Esophagus squamous epithelium (tissue), 5 donors: ENCODE measurements at places on chromosomes 7 and 10.

- DNase-seq = no peak
Measured at GRCh38 chr7:20651960-20652544, 36.6 kb downstream of the ABCB5 start.

DNA sequence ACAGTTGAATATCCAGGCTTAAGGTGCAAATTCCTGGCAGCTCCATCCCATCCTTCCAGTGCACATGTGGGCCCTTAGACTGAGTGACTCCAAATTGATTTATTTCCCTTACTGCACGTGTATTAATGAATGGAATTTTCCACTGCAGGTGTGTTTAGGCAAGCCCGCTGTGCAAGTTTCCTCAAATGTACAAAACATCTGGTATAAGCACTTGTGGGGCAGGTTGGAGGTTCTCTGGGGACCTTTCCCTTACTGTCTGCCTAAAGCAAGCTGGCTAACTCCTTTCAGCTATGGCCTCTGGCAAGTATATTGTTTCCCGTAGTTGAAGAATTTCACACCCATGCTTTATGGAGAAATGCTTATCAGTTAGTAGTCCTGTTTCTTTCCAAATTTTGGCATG lies 25.3 kb upstream of the GIMAP6 start:
- DNase-seq = no peak

GRCh38 chr10:24481241-24481640 lies 242.4 kb downstream of the ARHGAP21 start:
- DNase-seq = no peak

DNA sequence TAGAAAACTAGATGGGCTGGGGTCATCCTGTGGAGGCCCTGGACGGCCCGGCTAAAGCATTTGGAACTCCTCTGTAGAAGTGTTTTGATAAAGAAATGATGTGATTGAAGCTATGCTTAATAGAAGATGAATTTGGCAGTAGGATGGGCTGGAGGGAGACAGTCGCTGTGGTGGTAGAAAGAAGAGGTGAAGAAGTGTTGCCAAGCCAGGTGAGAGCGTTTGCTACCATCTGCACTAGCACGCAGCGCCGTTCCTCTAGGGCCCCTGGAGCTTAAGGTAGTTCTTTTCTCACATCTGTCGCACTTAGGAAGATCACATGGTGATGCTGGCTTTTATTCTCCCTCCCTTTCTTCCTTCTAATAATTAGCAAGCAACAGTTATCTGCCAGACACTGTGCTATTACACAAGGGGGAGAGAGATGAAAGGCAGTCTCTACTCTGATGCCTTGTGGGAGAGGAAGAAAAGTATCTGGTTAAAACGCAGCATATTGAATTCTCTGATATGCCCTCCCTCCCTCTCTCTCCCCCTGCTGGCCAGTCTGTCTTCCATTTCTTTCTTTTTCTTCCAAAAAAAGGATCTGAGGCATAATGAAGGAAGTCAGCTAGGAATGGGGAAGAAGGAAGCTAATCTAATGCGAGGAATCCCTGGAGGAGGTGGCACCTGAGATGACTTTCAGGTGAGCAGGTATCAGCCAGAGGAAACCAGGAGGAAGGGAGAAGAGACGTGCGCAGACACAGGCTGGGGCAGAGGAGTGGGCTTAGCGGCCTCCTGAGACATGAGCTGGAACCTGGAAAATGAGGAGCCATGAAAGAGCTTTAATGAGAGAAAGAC lies 162.3 kb upstream of the KLF14 start:
- DNase-seq = no peak

DNA sequence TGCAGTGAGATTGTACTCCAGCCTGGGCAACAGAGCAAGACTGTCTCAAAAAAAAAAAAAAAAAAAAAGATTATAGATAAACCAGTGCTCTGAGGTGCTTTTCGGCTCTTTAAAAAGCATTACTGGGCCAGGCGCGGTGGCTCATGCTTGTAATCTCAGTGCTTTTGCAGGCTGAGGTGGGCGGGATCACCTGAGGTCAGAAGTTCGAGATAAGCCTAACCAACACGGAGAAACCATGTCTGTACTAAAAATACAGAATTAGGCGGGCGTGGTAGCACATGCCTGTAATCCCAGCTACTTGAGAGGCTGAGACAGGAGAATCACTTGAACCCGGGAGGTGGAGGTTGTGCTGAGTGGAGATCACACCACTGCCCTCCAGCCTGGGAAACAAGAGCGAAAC lies 6.6 kb upstream of the HNRNPF start:
- no peak for DNase-seq

GRCh38 chr10:84205049-84205852 lies 10.9 kb downstream of the CDHR1 start:
- DNase-seq = no peak

- DNase-seq = no peak
Measured at GRCh38 chr7:71627651-71628050, 495.7 kb downstream of the GALNT17 start.

- no peak for DNase-seq
Measured at GRCh38 chr10:122557516-122557915, 3.0 kb upstream of the DMBT1 start.

- DNase-seq = no peak
Measured at GRCh38 chr7:116525913-116526861, 1.4 kb downstream of the CAV1 start.

- no peak for DNase-seq
Measured at GRCh38 chr10:34420795-34421194, 394.3 kb downstream of the PARD3 start.

- no peak for DNase-seq
Measured at GRCh38 chr10:46560381-46560780, 3.9 kb upstream of the GPRIN2 start.

GRCh38 chr10:117817116-117817515 lies 229.6 kb downstream of the RAB11FIP2 start:
- no peak for DNase-seq

- DNase-seq = no peak
Measured at GRCh38 chr10:112689327-112690072, 242.5 kb downstream of the VTI1A start.

GRCh38 chr7:138499340-138499739 lies 39.3 kb downstream of the TRIM24 start:
- DNase-seq = no peak

DNA sequence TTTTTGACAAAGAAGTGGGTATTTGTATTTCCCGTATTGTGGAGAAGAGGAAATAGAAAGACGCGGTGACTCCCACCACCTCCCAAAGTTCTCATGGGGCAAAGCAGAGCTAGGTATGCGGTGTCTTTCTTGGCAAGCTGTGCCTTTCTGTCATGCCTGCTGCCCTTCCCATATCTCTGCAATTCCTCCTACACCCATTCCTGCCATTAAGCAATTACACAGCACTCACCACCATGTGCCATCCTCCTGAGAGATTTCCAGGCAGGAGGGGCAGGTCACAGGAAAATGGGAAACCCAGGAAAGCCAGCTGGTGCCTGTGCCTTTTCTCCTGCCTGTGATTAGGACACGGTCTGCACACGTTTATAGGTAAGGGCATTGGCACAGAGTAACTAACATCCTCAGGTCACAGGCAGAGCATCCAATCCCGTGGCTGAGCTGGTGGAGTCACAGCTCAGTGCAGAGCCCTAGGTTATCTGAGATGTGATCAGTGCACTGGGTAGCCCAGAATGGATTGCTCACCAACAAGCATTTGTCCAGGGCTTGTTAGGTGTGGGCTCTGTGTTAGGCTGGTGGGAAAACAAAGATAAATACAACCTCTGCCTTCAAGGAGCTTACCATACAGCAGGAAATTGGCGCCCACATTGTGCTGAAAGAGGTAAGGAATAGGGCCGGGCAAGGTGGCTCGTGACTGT lies 9.4 kb upstream of the CRTAC1 start:
- DNase-seq = no peak

DNA sequence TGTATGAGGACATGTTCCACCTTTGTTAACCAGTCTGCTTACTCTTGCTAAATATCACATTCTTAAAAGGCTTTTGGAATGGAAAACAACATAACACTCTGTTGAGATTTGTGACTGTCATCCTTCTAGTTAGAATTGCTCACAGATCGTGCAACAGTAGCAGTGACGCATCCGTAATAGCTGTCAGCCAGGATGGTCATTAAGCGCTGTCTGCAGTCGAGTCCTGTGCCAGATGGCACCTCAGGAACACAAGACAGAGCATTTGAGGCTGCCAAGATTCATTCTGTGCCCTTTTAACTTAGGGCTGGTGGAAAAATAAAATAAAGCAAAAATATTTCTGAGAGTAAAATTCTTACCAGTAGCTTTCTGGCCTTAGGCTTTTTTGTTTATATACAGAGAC lies 348.6 kb downstream of the ANKRD7 start:
- DNase-seq = no peak

DNA sequence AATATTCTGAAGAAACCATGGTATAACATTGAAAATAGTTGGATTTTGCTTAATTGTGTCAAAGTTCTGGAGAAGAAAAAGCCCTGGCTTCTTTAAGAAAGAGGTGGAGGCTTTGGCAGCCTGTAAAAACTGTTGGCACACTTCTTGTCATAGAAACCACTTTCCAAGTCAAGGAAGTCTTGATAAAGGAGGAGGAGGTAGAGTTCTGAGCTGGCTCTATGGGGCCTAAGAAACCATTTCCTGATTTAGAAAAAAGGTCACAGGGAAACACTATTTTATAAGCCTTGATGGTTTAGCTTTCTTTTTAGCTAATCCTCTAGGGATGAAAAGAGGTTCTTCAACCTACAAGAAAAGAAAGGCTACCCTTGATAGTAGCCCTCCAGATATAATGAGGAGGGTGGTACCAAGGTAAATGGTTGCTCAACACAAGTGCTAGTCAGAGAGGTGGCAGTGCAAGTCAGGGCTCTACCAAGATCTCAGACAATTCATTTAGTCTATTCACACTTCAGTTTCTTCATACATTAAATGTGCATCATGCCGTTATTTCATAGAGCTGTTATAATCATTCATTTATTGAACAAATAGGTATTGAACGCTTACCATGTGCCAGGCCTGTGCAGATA lies 346.9 kb downstream of the RNLS start:
- DNase-seq = no peak
